NB4 (cell line): ENCODE measurements at places on chromosomes 3 and 15.

- no peak for DNase-seq
These were observed 31.8 kb downstream of the XXYLT1 start for GRCh38 chr3:195239121-195239520.

DNA sequence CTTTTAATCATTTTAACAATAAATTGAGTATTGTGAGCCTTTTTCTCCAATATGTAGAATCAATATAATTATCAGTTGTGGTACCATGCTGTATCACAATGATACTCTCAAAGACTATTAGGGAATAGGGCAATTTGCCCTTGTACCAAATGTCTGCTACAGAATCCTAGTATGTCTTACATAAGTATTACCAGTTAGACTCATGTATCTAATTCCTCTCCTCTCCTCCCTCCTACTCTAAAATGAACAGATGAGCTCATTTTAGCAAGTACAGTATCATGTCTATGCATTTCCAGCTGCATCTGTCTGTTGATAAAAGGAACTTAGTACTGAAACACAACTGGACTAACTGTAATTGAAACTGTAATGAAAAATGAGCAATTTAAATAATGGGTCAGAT, 124.3 kb upstream of the ATP11B start:
- DNase-seq: no peak

DNA sequence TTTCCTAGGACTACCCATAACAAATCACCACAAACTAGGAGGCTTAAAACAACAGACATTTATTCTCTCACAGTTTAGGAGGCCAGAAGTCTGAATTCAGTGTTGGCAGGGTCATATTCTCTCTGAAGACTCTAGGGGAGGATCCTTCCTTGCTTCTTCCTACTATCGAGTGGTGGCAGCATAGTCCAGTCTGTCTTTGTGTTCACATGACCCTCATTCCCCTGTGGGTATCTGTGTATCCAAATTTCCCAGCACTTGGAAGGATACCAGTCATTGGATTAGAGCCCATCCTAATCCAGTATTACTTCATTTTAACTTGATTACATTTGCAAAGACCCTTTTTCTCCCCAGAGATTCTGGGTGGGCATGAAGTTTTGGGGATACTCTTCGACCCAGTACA, 63.8 kb downstream of the GMPS start:
- DNase-seq: no peak

GRCh38 chr3:139020036-139020867, 474 bp downstream of the PRR23B start:
- no peak for DNase-seq

DNA sequence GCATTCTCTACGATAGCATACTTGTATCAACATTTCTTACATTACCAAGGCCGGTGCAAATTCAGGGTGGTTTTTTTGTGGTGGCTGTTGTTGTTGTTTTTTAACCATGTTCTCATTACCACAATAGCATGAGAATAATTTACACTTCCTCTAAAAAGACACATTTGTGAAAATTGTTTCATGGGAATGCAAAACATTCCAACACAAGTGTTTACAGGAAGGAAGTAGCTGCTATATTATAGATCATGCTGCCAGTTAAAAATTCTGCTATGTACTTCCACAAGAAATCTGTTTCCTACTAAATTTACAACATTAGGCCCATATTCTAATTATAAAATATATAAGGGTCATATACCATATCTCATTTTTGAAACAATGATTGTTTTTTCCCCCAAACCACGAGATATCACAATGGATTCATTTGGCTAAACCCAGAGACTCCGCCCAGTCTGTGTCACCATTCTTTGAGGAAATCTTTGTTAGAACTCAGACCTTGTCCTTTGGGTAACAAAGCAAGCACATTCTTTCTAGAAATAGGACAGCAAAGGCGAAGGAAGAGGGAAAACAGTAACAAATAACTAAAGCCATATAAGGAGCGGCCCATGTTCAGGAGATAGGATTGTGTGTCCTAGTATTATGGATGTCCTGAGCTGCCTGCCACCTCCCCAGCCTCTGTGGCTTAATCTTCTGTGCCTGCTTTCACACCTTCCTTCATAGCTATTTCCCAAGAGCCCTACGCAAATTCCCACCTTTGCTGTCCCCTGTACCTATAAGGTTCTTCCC, 60.1 kb downstream of the UACA start:
- DNase-seq: no peak

DNA sequence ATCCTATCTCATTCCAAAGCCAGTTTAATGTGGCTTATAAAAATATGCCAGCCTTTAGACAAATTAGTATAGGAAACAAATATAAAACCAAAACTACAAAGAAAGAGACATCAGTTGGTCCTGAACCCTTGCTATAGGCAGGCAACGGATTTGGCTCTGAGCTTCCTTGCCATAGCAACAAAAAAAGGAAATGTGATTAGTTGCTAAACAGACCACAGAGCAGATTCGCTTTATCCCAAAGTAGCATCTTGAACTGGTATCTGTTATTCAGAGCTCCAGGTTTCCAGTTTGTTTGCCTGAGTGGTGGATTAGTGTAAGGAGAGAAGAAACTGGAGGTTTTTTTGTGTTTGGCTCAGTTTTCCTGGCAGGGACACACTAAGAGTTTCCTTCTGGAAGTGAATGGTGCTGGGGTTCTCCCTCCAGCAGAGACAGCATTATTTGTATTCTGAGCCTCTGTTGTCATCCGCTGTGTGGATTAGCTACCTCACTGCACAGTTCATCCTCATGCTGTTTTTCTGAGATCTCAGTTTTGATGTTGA, 44.1 kb downstream of the CHST2 start:
- DNase-seq: no peak

- no peak for DNase-seq
These were observed 74.7 kb downstream of the SNRK start for GRCh38 chr3:43361077-43361476.

- DNase-seq: peak; percentile 12
These were observed 167.1 kb downstream of the ARRDC4 start for GRCh38 chr15:98127586-98127985.

GRCh38 chr3:12508291-12508700, 24.0 kb downstream of the TSEN2 start:
- DNase-seq: no peak
